ENCODE measurements at places on chromosomes 2 and 18. TPM values are rescaled to one million over a fixed set of nuclear protein-coding genes. Genes with fewer than 3 reads are reported as not detected.

Gene GAD1
- 9.9 TPM for total RNA-seq

Gene BCL11A
- total RNA-seq: not detected

Gene SLC16A14
- not detected for total RNA-seq

Gene ACVR1C
- not detected for total RNA-seq

Gene MC2R
- not detected for total RNA-seq

Gene DCTN1
- 105 TPM for total RNA-seq

Gene C2orf80
- not detected for total RNA-seq

Gene CAD
- total RNA-seq: 27.5 TPM

DNA sequence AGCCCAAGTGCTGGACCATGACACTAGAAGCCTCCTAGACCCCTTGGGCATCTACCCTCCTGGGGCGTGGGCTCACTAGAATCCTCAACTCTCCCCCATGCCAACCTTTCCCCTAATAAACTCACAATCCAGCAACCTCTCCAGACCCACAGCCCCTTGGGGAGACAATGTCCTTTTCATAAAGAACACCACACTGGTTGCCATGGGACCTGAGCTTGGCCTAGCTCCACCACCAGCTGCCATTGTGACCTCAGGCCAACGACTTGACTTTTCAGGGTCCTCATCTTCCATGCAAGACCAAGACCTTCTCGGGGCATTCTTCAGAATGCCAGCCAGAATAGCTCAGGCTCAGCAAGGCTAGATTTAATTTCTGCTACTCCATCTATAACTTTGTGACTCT is 128.1 kb upstream of the NPAS2 start:
- no peak for DNase-seq

GRCh38 chr2:58131191-58132011 is 84.8 kb downstream of the VRK2 start:
- peak; percentile 23 for DNase-seq

DNA sequence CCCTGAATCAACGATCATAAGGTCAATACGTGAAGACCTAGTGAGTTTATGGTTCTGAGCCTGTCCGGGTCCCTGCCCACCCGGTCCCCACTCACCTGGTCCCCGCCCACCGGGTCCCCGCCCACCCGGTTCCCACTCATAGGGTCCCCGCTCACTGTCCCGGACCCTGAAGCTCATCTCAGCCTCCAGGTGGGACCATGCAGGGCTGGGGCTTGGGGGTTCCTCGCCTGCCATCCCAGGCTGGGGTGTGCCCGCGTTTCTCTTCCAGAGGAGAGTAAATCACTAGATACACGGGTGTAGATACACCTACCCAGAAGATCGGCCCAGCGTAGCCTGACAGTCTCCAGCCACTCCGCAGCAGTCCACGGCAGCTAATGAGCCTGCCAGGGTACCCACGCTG is 131.5 kb downstream of the MBP start:
- DNase-seq: no peak

DNA sequence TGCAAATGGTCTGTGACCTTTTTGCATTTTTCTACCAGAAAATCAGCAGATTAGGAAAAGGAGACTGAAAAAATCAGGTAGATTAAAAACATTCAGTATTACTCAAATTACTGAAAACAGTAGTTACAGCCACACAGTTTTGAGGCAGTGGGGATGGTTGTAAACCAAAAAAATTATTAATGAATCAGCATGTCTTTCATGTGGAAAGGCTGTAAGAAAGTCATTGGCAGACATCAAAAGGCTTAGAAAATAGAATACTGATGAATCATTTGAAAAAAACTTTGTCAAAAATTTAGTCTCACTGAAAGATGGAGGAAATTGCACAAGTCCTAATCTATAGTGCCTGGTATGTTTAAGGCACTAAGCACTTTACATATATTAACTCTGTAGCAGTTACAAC is 133.9 kb upstream of the GCFC2 start:
- peak; percentile 29 for DNase-seq

GRCh38 chr2:150462770-150463169 is 24.7 kb downstream of the RND3 start:
- no peak for DNase-seq

DNA sequence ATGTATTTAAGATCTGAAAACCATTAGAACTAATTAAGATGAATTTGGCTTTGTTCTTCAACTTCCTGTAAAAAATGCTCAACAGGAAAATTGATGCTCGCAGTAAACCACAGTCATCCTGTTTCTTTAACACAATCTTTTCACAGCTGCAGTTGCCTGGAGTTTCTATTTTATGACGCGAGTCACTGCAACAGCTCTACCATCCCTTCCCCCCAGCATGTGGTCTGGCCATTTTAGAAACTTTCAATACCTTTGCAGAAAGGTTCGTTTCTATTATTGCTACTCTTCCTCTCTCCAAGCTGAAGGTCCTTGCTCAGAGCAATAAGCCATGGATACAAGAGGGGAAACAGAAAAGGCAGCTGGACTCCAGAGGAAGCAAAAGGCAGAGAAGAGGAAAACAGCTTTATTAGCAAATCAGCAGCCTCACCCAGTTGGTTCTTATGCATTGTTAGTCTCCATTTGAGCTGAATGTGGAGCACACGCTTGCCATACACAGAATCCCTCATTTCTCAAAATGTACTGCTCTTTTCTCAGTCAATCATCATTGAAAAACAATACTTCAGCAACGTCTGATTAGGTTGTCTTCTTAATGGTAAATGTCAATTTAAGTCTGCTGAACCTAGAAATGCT is 3.9 kb downstream of the WIPF1 start:
- peak; percentile 81 for DNase-seq

DNA sequence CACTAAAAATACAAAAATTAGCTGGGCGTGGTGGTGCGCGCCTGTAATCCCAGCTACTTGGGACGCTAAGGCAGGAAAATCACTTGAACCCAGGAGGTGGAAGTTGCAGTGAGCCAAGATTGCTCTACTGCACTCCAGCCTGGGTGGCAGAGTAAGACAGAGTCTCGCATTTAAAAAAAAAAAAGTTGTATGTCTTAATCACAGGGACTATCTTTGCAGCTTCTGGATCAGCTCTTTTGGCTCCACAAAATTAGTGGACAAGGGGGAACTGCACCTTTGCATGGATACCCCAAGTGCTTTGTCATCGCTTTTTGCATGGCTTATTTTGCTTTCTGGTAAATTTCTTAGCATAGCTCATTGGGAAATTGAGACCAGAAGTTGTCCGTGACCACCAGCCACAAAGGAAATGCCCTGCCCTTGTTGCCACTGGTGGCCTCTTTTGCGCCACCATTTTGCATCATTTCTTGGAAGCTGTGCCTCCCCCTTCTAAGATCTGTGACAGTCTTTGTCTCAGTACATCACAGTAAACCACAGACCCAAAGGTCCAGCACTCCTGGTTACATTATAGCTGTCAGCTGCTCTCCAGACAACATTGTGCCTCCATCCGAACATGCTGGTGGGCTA is 43.9 kb upstream of the PCBP1 start:
- DNase-seq: no peak

DNA sequence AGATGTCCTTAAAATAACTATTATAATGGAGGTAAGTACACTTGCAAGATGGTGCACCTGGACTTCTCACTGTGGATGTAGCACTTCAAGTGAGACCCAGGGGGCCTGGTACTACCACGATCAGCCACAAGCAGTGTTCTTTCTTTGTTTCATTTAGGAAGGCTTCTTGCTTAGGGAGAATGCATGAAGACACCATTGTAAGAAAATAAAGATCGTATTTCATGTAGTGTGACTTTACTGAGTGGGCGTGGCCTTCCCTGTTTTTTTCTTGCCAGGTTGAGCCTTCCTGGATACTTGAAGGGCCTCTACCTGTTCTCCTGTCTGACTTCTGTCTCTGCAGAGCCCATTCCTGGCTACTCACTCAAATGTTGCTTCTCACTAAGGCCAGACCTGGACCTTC is 615.6 kb upstream of the SOX11 start:
- DNase-seq: no peak

- no peak for DNase-seq
These were observed 335.9 kb downstream of the CYP26B1 start for GRCh38 chr2:71811726-71812125.

GRCh38 chr2:88258208-88258607 is 88.1 kb downstream of the THNSL2 start:
- DNase-seq: no peak

All from A172 (cell line).